ENCODE measurements at places on chromosomes 16 and 17.

DNA sequence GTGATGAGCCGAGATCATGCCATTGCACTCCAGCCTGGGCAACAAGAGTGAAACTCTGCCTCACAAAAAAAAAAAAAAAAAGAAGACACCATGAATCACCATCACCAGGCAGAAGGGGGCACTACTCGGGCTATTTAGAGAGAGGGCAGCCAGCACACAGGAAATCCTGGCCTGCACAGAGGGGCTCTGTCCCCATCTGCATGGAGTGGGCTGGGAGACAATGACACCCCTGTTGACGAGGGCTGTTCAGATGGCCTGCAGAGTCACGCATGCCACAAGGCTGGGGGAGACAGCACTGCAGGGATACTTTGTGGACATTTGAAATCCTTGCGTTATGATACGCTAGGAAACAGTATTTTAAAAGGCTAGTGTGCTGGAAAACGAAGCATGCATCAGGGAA, 48.3 kb downstream of the CUEDC1 start:
- DNase-seq = no peak

- DNase-seq = no peak
These were observed 34.6 kb upstream of the TAC4 start for GRCh38 chr17:49882434-49882833.

GRCh38 chr17:75338335-75338734, 49.1 kb upstream of the SLC25A19 start:
- DNase-seq = no peak

DNA sequence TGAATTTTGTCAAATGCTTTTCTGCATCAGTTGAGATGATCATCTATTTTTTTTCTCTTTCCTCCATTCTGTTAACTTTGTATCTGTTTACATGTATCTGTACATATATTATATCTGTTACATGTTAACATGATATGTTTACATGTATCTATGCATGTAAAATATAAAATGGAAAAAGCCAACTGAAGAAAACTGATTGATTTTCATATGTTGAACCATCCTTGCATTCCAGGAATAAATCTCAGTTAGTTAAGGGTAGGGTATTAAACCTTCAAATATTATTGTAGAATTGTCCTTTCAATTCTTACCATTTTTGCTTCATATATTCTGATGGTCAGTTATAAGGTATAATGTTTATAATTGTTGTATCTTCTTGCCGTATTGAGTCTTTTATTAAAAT, 336.1 kb downstream of the ZFHX3 start:
- no peak for DNase-seq

DNA sequence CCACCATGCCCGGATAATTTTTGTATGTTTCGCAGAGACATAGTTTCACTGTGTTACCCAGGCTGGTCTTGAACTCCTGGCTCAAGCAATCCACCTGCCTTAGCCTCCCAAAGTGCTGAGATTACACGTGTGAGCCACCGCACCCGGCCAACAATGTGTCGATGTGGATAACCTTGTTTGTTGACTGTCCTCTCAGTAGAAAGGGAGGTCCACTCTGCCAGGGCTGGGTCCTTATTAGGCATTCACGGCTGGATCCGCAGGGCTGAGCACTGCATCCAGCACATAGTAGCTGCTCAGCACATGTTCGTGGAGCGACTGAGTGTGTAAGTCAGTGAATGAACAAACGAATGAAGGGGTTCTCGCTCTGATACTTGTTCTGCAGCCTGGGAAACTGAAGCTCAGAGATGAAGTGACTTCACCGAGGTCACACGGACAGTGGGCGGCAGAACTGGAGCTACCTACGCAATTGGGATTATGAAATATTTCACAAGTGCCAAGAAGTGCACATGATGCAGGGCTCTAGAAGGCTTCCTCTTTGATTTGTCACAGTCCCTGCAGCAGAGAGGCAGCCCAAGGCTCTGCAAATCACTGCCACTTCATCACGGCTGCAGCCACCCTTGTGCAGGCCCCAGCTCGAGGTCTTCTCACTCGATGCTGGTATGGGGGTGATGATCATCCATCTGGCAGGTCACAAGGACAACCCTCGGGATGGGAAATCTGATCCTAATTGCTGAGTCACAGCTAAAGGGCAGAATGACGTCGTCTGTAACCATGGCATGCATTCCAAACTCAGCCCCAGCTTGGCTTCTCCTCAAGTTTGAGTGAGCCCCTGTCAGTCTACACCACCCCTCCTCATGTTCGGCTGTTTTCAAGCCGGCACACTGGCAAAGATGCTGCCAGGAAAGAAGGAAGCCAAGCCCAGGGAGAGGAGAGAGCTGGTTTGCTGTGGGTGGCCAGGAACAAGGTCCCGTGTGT, 28.0 kb upstream of the SNN start:
- no peak for DNase-seq

- no peak for DNase-seq
These were observed 293.3 kb downstream of the CEP112 start for GRCh38 chr17:65898651-65899050.

GRCh38 chr17:29061036-29061435, 18.1 kb downstream of the PIPOX start:
- no peak for DNase-seq

- no peak for DNase-seq
These were observed at the start of gene NGFR for GRCh38 chr17:49494986-49495841. Gene NGFR, plus strand, starts transcription at chr17:49495293. Its CDS starts 125 bp downstream, at chr17:49495418.

Data from activated CD4-positive, CD25-positive, alpha-beta regulatory T cell treated with anti-CD3 and anti-CD28 coated beads, Interleukin-2, amount 50 U/mL, for 16 hours (primary cell).